ENCODE measurements at places on chromosomes 7 and 10.

GRCh38 chr7:18049262-18049661, 21.6 kb upstream of the PRPS1L1 start:
- DNase-seq, result no peak

- no peak for DNase-seq
Measured at GRCh38 chr7:17815318-17815717, 125.0 kb downstream of the SNX13 start.

DNA sequence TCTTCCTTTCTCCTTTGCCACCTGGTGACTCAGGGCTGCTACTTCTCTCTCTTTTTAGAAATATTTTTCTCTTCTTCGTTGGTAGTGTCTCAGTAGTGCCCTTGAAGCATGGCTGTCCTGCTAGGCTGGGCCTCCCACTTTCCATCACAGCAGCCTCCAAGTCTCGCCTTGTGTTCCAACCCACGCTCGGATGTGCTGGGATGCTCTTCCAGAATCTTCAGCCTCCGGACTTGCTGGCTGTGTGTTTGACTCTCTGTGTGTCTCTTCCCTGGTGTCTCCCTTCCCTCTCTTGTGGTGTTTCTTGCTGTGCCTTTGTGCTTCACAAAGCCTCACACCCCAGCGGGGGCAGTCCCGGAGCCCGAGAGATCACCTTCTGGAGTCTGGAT, 100.5 kb downstream of the INPP5A start:
- no peak for DNase-seq

GRCh38 chr7:106270122-106270977, 14.4 kb downstream of the NAMPT start:
- no peak for DNase-seq

- no peak for DNase-seq
Measured at GRCh38 chr7:359226-359765, 69.3 kb downstream of the FOXL3 start.

GRCh38 chr7:128886391-128887168, 23.9 kb downstream of the ATP6V1F start:
- no peak for DNase-seq

GRCh38 chr7:3917436-3917835, 616.4 kb downstream of the SDK1 start:
- DNase-seq, result no peak

GRCh38 chr10:31426401-31426800, 107.4 kb downstream of the ZEB1 start:
- DNase-seq, result peak; percentile 65

GRCh38 chr10:132304756-132305509, 2.8 kb downstream of the STK32C start:
- DNase-seq, result no peak

GRCh38 chr10:69736886-69737641, 64.6 kb upstream of the COL13A1 start:
- DNase-seq, result no peak

- peak; percentile 59 for DNase-seq
Measured at GRCh38 chr10:91313796-91314485, 93.5 kb downstream of the PCGF5 start.

- no peak for DNase-seq
Measured at GRCh38 chr7:2296832-2297231, 17.4 kb downstream of the SNX8 start.
